Fibroblast of villous mesenchyme (primary cell): ENCODE measurements at places on chromosomes 11 and 22.
A peak's percentile ranks its signal among the peaks of the same experiment; 100 is the strongest.

DNA sequence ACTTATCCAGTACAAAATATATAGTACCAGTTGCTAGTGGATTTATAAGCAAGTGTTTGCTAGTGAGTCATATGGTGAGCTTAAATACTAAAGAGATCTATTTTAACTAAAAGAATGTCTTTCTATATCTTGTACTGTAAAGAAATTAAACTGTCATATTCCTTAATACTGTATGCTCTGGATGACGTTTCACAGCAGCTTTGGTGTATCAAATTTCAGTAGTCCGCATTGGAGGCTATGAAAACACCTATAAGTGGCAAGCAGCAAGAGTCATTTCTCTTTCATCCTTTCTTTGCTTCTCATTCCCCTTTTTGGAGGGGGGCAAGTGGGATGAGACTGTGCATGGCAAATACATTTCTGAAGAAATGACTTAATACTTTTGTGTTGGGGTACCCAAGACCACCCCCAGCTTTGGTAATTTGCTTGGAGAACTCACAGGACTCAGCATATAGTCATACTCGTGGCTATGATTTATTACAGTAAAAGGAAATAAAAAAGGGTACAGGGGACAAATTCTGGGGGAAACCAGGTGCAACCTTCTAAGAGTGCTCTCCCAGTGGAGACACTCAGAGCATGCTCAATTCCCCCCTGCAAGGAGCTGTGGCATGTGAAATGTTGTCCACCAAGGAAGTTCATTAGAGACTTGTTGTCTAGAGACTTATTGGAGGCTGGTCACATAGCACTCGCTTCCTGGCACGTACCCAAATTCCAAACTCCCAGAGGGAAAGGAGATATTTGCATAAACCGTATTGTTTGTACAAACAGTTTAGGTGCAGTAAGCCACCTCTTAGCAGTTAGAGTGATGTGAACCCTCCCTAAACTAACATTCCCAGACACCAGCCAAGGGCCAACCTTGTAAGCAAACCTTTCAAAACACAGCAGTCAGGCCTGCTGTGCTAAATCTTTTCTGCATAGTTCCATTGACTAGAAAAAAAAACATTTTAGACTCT, 210.8 kb downstream of the PGR start:
- DNase-seq = peak; percentile 54

- peak; percentile 18 for DNase-seq
These were observed 16.6 kb downstream of the BTBD10 start for GRCh38 chr11:13446444-13446843.

GRCh38 chr22:49091917-49092545, 735.6 kb downstream of the BRD1 start:
- DNase-seq = no peak

GRCh38 chr11:100687054-100687629, at the start of gene ARHGAP42:
TSS of gene ARHGAP42 (plus strand) at chr11:100687288. CDS start at chr11:100687679, 391 bp downstream.
- DNase-seq = peak; percentile 81

DNA sequence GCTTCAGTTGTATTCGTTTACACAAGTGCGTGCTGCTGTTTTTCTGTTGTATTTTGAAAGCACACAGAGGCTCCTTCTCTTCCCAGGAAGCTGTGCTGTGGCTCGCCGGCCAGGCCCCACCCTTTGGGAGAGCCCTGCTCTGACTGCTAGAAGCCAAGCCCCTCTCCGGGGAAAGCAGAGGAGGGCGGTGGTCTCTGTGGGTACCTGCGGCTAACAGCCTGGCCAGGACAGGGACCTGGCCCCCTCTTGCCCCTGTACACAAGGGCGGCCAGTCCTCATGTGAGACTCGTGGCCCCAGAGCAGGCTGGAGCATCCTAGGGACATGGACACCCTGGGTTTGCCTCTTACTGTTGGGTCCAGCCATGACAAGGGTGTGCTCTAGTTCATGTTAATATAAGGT, 14.8 kb downstream of the MOB2 start:
- DNase-seq = no peak

DNA sequence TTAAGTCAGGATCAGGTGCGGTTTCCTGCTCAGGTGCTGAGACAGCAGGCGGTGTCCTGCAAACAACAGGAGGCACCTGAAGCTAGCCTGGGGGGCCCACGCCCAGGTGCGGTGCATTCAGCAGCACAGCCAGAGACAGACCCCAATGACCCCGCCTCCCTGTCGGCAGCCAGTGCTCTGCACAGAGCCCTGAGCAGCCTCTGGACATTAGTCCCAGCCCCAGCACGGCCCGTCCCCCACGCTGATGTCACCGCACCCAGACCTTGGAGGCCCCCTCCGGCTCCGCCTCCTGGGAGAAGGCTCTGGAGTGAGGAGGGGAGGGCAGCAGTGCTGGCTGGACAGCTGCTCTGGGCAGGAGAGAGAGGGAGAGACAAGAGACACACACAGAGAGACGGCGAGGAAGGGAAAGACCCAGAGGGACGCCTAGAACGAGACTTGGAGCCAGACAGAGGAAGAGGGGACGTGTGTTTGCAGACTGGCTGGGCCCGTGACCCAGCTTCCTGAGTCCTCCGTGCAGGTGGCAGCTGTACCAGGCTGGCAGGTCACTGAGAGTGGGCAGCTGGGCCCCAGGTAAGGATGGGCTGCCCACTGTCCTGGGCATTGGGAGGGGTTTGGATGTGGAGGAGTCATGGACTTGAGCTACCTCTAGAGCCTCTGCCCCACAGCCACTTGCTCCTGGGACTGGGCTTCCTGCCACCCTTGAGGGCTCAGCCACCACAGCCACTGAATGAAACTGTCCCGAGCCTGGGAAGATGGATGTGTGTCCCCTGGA, at the start of gene MYO7A:
TSS of gene MYO7A (plus strand) at position 327 of the 772 bp plus-strand sequence. CDS start 2,389 bp downstream, outside the sequence.
- DNase-seq = peak; percentile 61

DNA sequence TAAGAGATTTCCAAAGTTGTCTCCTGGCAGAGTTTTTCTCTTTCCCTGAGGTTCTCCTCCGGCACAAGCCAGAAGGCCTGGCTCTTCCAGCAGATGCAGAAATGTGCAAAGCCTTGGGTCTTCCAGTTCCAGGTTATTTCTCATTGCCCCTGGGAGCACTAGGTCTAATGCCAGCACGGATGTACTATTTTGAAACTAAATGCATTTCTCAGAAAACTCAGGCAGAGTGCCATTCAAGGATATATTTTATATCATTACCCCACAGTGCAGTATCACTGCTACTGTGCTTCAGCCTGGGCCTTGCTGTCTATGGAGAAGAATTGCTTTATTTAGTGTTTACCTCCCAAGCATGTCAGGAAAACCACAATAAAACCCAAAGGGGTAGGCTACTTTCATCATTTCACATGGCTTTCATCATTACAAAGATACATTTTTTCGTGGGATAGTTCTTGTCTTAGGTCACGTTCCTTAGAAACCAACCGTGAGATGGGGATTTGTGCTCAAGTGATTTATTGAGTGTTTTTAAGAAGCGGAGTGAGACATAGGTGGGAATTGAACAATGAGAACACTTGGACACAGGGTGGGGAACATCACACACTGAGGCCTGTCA, 22.4 kb upstream of the FZD4 start:
- no peak for DNase-seq
